ENCODE measurements at places on chromosomes 1 and 21. TPM values are rescaled to one million over a fixed set of nuclear protein-coding genes. Genes with fewer than 3 reads are reported as not detected.

DNA sequence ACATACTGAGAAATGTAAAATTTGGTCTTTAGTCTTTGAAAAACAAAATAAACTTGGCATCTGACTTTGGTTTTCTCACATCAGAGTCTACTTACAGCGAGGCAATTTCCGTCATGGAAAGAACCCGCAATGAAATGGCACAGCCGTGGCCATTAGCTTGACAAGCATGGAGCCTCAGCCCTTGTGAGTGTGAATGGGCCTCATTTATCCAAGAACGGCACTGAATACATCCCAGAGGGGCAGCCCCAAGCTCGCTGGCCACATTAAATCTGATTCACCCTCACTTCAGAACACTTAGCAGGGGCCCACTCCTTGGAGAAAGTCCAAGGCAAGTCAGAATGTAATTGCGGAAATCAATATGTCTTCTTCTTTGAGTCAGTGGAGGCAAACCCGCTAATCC, 64.8 kb downstream of the ERG start:
- DNase-seq = no peak
- no peaks in the 10 kb centered on the region for H3K36me3 ChIP-seq
- H3K27me3 ChIP-seq = no peaks in the 10 kb centered on the region
- H3K4me1 ChIP-seq = no peaks in the 10 kb centered on the region

GRCh38 chr1:185969028-185969427, 234.8 kb downstream of the HMCN1 start:
- H3K4me3 ChIP-seq = no peak overlapping the region
- no peak for DNase-seq
- no peaks in the 10 kb centered on the region for H3K36me3 ChIP-seq
- no peaks in the 10 kb centered on the region for H3K4me1 ChIP-seq

- peaks cover 2% of the 10 kb centered on the region for H3K4me1 ChIP-seq
- no peaks in the 10 kb centered on the region for H3K27me3 ChIP-seq
- H3K27ac ChIP-seq = peak overlapping the region; percentile 70
- peak; percentile 22 for DNase-seq
- no peaks in the 10 kb centered on the region for H3K36me3 ChIP-seq
These were observed 29.1 kb upstream of the CAPZB start for GRCh38 chr1:19514391-19514831.

DNA sequence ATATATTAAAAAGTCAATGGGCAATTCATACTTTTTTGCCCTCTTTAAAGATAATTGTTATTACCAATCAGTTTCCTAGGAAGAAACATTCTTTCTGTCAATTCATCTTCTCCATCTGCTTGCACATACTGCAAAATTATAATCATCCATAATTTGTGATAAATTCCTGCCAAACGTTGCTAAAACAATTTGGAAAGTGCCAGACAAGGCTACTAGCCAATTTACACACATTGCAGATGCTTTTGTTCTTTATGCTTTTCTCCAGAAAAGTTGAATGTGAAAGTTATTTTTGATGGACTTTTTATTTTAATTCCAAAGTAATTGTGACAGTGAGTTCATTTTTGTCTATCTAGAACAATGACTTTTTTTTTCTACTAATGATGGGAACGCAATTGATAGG, 992.8 kb upstream of the ADGRL2 start:
- no peak overlapping the region for H3K4me3 ChIP-seq
- H3K4me1 ChIP-seq = no peaks in the 10 kb centered on the region
- no peak overlapping the region for H3K27ac ChIP-seq
- no peaks in the 10 kb centered on the region for H3K36me3 ChIP-seq

GRCh38 chr1:212638492-212639151, 30.1 kb downstream of the ATF3 start:
- no peaks in the 10 kb centered on the region for H3K36me3 ChIP-seq
- H3K4me3 ChIP-seq = no peak overlapping the region
- no peak for DNase-seq

DNA sequence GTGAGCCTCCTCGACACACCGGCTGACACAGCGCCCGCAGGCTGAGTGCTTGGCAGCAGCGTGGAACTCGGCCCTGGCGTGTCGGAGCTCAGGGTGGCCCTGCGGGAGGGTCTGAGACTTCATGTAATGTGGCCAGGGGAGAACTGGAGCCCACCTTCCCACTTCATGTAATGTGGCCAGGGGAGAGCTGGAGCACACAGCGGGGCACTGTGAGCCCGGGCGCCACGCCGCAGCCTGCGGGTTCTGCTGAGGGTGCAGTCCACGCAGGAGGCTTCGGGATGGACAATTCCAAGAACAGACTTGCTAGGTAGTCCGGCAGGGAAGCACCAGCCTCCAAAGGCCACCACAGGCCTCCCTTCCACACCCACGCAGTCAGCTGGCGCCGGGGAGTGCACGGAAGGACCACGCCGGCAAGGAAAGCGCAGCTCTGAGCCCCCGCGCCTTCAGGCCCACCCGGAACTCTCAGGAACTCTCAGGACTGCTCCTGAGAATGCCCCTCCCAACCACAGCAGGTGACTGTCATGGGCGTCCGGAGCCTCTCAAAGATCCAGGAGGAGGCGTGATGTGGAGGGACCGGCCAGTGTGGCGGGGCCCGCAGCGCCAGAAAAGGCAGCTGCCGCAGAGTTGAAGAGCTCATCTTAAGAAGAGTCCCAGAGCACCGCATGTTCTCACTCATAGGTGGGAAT, 19.3 kb upstream of the ADARB1 start:
- H3K27me3 ChIP-seq = peaks cover 7% of the 10 kb centered on the region
- no peak for DNase-seq
- H3K4me1 ChIP-seq = no peaks in the 10 kb centered on the region
- H3K36me3 ChIP-seq = no peaks in the 10 kb centered on the region
- H3K27ac ChIP-seq = no peak overlapping the region

- H3K27me3 ChIP-seq = peaks cover 32% of the 10 kb centered on the region
- peaks cover under 1% of the 10 kb centered on the region for H3K36me3 ChIP-seq
- H3K4me1 ChIP-seq = peaks cover 24% of the 10 kb centered on the region
- no peak overlapping the region for H3K27ac ChIP-seq
These were observed 2.2 kb downstream of the PAQR6 start for GRCh38 chr1:156245451-156246232.

GRCh38 chr1:39690225-39690624, 1.0 kb downstream of the HPCAL4 start:
- no peak overlapping the region for H3K4me3 ChIP-seq
- H3K27ac ChIP-seq = no peak overlapping the region
- no peaks in the 10 kb centered on the region for H3K36me3 ChIP-seq
- H3K4me1 ChIP-seq = peaks cover 19% of the 10 kb centered on the region
- DNase-seq = no peak

DNA sequence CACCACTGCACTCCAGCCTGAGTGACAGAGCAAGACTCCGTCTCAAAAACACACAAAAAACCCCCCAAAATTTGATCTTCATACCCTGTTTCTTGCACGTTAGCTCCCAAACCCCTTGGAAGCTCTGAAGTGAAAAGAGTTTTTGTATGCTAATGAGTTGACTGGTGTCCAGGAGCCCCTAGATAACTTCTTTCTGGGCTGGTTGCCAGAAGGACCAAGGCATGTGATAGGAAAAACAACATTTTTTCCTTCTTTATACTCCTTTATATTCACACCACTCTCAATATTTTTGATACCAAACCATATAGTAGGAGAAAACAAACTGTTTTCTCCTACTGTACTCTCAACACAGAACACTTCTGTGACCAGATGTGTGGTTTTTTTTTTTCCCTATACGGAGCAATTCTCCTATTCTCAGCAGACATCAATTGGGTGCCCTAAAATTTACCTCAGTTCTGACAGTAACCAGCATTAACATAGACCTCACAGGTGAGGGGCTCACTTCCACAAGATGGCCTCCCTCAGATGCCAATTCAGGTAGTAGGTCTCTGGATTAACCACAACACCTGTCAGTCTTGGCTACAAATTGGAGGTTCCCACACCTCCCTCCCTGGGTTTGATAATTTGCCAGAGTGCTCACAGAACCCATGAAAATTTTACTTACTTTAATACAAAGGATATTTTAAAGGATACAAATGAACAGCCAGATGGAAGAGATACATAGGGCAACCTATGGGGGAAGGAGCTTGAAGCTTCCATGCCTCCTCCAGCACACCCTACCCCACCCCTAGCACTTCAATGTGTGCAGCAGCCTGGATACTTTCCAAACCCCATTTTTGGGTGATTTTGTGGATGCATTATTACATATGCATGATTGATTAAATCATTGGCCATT, 25.6 kb downstream of the ZYG11B start:
- no peak overlapping the region for H3K4me3 ChIP-seq
- peaks cover 21% of the 10 kb centered on the region for H3K4me1 ChIP-seq
- DNase-seq = no peak
- H3K27ac ChIP-seq = no peak overlapping the region

- H3K27me3 ChIP-seq = no peaks in the 10 kb centered on the region
- no peak overlapping the region for H3K4me3 ChIP-seq
These were observed 95.6 kb downstream of the LAMC2 start for GRCh38 chr1:183281553-183282091.

GRCh38 chr1:111747282-111747734, 8.1 kb upstream of the INKA2 start:
- peaks cover 4% of the 10 kb centered on the region for H3K4me1 ChIP-seq
- no peak overlapping the region for H3K4me3 ChIP-seq
- no peaks in the 10 kb centered on the region for H3K36me3 ChIP-seq
- no peak overlapping the region for H3K27ac ChIP-seq

- H3K36me3 ChIP-seq = no peaks in the 10 kb centered on the region
- no peak overlapping the region for H3K4me3 ChIP-seq
- peaks cover under 1% of the 10 kb centered on the region for H3K27me3 ChIP-seq
- H3K4me1 ChIP-seq = no peaks in the 10 kb centered on the region
- no peak overlapping the region for H3K27ac ChIP-seq
- no peak for DNase-seq
These were observed 41.4 kb upstream of the ACOT11 start for GRCh38 chr1:54506594-54506993.

DNA sequence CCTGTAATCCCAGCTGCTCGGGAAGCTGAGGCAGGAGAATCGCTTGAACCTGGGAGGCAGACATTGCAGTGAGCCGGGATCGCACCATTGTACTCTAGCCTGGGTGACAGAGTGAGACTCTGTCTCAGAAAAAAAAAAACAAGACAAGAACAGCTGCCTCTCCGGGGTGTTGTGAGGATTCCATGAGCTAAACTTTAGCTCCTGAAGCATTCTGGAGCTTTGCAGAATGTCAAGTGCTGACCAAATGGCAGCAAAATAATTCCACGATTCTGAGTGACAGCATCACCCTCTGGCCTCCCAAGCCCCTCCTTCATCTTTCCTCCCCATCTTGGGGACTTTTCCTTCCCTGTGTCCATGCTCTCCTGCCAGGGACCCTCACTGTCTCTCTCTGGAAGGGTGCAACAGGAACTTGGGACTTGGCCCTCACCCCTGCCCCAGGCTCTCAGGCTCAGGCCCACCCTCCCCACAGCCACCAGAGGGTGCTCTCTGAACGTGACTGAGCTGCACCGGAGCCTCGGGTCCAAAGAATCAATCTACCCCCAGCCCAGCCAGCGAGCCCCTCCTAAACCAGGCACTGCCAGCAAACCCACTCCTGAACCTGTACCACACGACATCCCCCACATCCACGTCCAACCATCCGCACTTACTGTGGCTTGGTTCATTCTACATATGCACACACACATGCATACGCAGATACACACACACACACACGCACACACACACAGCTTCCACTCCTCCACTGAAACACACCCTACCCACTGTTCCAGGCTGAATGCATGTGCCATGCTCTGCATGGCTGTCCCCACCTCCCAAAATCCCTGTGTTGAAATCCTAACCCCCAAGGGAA, 45.7 kb downstream of the ACOT7 start:
- DNase-seq = peak; percentile 68
- peak overlapping the region; percentile 65 for H3K27ac ChIP-seq
- no peaks in the 10 kb centered on the region for H3K27me3 ChIP-seq
- no peak overlapping the region for H3K4me3 ChIP-seq
- peaks cover 37% of the 10 kb centered on the region for H3K4me1 ChIP-seq
- H3K36me3 ChIP-seq = no peaks in the 10 kb centered on the region

GRCh38 chr1:201916649-201917249, 28.1 kb downstream of the SHISA4 start:
- DNase-seq = peak; percentile 69
- peak overlapping the region; percentile 93 for H3K27ac ChIP-seq
- no peaks in the 10 kb centered on the region for H3K27me3 ChIP-seq
- peaks cover 34% of the 10 kb centered on the region for H3K4me1 ChIP-seq

DNA sequence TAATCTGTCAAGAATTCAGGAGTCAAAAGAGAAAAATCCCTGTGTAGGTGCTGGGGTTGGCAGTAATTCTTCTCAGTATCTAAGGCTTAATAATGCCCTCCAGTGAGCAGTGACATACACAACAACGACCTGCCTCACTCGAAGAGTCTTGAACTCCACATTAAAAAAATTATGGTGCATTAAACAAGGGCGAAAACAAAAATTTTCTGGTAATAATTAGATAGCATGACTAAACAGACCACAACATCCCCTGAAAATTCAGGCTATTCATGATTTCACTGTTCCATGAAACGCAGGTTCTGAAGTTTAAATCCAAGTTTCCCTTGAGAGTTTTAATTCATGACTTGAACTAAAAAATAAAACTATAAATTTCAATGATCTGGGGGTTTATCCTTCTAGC, 5.1 kb downstream of the SRSF4 start:
- no peak for DNase-seq
- H3K4me1 ChIP-seq = peaks cover 74% of the 10 kb centered on the region
- H3K36me3 ChIP-seq = no peaks in the 10 kb centered on the region

GRCh38 chr1:3319874-3320245, 134.6 kb upstream of the ARHGEF16 start:
- peak overlapping the region; percentile 58 for H3K27ac ChIP-seq
- no peak overlapping the region for H3K4me3 ChIP-seq
- no peaks in the 10 kb centered on the region for H3K36me3 ChIP-seq
- peaks cover 42% of the 10 kb centered on the region for H3K4me1 ChIP-seq
- peak; percentile 72 for DNase-seq

- no peak for DNase-seq
- no peaks in the 10 kb centered on the region for H3K4me1 ChIP-seq
- no peak overlapping the region for H3K27ac ChIP-seq
- H3K36me3 ChIP-seq = no peaks in the 10 kb centered on the region
- H3K27me3 ChIP-seq = no peaks in the 10 kb centered on the region
These were observed 448.6 kb downstream of the SETD4 start for GRCh38 chr21:35611708-35612132.

Gene NHLH1
- not detected for total RNA-seq

Gene DISP1
- 7.1 TPM for total RNA-seq

Gene POFUT2
- total RNA-seq = 30.2 TPM

Gene MIXL1
- total RNA-seq = not detected

Gene TSTD1
- total RNA-seq = 224 TPM

Gene ZFP69B
- not detected for total RNA-seq

Gene KRTAP7-1
- not detected for total RNA-seq

Gene CLCA4
- 590 TPM for total RNA-seq

Gene GJA4
- total RNA-seq = 3.2 TPM

Gene CD1B
- total RNA-seq = not detected

All from transverse colon (tissue), 4 donors.